ENCODE measurements at places on chromosomes 7 and 10.

- DNase-seq: no peak
Measured at GRCh38 chr10:74314166-74314565, 163.1 kb downstream of the ADK start.

DNA sequence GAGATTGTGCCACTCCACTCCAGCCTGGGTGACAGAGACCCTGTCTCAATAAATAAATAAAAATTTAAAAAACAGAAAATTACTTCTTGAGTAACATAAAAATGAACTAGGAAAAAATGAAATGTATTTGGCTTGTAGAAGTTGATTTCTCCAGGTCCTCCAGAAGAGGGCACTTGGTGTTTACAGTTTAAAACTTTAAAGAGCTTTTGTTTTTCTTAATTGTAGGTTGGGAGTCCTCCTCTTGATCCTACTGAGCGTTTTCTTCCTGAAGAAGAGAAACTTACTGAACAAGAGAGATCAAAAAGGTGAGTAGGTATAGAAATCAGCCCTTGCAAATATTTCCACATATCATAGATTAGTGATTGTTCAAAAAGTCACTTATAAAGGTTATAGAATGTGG, 16.2 kb downstream of the KIFBP start:
- peak; percentile 48 for DNase-seq

GRCh38 chr10:79209831-79210230, 137.4 kb upstream of the PPIF start:
- no peak for DNase-seq

DNA sequence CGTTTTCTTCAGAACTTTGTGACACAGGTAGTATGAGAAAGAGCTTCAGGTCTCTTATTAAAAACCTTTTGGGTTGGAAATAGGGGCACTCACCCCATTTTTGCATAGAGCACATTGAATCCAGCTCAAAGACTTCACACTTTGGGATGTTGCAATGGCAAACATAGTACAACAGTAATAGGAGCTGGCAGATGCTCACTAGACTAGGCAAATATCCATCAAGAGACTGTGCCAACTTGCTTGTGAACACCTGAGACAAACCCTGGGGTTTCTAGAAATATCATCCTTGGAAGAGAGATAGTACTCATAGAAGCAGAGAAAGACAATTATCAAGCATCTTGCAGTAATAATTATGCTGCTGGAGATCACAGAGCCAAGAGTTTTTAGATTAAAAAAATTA, 280.0 kb downstream of the CACNA2D1 start:
- DNase-seq: no peak

- no peak for DNase-seq
Measured at GRCh38 chr10:72593963-72594362, 31.9 kb downstream of the MICU1 start.

DNA sequence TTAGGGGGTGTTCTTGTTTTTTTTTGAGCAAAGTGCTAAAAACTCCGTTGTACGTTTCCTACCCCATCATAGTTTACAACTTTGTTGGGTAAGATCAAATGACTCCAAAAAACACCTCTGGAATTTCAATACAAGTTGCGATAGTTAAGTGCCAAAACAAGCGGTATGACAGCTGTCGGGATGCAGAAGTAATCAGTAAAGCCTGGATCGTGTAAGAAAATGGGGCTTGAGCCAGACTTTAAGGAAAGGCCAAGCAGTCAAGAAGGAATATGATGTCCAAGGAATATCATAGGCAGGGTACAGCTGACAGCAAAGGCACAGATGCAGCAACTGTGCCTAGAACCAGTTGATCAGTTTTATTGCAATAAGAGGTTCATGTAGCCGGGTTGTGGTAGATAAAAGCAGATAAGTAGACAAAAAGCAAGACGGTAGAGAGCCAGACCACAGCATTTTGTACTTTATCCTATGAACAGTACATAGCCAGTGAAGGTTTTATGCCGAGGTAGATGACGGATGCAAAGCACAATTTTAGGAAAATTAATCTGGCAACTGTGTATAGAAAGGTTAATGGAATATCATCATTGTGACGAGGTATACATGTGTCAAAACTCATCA, 45.5 kb downstream of the UBE2H start:
- no peak for DNase-seq

- DNase-seq: no peak
Measured at GRCh38 chr10:123413353-123413752, 252.8 kb upstream of the GPR26 start.

GRCh38 chr7:154424350-154424749, 372.2 kb downstream of the DPP6 start:
- DNase-seq: no peak

GRCh38 chr7:4833691-4834600, 27.9 kb downstream of the PAPOLB start:
- no peak for DNase-seq

- no peak for DNase-seq
Measured at GRCh38 chr10:71301371-71301916, 17.6 kb upstream of the SLC29A3 start.

DNA sequence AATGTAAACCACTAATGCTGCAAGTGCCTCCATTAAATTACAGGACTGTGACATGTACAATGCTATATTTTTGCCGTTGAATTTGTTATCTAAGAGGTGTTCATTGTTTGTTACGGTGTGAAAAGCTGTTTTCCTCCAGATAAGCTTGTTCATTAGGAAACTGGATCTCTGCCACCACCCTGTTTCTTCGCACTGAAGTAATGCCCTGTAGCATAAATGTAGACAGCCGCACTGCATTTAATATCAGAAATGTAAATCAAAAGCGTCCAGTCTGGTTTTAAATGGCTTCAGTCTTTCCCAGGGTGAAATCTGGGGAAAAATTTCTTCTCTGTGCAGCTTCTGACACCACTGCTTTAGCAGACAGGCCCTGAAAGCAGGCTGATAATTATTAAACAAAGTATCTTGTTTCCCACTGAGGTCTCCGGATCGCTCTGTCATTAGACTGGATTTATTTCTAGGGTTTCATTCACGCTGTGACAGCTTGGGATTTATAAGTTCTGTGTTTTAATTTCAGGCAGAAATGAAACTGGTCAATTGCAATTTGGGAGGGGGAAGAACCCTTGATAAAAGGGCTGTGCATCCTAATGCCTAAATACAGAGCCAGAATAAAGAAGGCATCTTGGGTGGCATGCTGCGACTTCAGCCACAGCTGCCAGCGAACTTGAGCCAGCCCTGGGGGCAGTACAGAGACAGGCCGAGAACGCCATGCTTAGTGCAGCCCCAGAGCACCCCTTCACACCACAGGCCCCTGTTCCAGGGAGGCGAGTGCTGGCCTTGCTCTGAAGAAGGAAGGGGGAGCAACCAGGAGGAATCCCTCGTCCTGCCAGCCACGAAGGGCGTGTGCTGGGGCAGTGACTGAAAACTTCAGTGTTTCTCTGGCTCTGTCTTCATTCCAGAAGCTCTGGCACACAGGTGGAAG, 547.7 kb upstream of the GALNT17 start:
- DNase-seq: no peak

DNA sequence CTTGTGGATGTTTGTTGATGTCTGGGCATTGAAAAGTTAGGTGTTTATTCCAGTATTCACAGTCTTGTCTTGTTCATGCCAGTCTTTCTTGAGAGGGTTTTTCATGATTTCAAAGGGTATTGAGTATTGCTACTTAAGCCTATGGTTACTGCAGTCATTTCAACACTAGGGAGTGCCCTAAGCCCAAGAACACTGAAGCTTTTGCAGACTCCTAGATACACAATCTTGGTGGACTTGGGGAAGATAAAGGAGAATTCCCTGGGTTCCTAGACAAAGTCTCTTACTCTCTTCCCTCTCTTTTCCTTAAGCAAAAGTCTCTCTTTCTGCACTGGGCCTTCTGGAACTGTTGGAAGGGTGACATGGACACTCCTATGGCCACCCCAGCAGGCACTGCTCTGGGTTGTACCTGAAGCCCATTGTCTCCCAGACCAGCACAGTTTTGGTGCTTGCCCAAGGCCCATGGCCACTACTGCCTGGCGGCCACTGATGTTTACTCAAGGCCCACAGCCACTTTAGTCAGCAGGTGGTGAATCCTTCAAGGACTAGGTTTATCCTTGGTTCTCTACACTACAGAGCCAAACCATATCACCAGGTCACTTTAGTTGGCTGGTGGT, 24.9 kb downstream of the SAMD9 start:
- DNase-seq: peak; percentile 34

GRCh38 chr10:119769886-119770285, 44.0 kb downstream of the INPP5F start:
- DNase-seq: no peak

GRCh38 chr7:51304729-51305128, 11.9 kb downstream of the COBL start:
- DNase-seq: no peak

- no peak for DNase-seq
Measured at GRCh38 chr7:126163647-126164046, 1089.1 kb downstream of the GRM8 start.

DNA sequence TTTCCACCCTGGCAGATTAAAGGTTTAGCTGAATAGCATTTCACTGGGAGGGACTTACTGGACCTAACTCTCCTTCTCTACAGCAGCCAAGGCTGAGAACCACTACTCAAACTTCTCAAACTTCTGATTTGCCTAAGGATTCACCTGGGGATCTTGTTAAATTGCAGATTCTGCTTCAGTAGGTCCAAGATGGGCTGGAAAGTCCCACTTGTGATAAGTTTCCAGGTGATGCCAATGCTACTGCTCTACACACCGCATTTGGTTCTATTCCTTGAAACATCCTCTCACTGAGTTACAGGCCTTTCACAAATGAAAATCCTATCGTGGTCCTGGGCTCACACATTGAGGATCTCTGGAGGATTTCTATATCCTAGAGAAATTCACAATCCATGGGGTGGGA, 147.9 kb downstream of the CHCHD3 start:
- DNase-seq: no peak

DNA sequence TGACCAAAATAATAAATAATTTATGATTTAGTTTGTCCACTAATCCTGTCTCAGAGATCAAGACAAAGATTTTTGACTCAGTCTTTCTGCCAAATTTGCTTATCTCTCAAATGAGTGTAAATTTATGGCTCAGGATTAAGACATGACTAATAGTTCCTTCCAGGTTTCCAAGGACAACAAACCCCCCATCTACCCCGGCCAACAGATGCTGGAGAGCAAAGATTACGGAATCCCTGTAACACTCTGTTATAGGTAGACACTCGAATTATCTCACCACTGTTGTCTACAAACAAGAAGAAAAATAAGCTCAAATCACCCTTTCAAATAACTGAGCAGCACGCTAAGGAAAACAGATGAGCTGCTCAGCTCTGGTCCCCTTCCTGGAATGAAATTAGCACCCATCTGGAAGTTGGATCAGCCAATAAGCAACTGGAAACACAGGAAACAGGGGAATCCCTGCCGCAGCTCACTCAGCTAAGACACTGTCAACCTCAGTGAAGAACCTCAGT, 56.8 kb upstream of the SVIL start:
- DNase-seq: no peak

DNA sequence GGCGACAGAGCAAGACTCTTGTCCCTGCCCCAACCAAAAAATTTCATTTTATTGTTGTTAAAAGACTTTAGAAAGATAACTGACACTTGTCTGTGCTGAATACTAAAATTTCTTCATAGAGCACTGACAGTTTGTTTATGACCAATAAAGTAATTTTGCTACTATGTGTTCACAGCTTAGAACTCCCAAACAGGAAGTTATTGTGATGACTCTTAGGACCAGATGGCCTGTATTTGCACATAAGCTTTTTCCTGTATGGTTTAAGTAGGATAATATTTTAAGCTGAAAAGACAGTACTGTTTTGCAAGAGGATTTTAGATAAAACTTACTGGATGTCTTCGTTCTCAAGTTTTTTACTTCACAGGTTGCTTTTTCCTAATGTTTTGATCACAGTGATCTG, 80.7 kb downstream of the MMRN2 start:
- no peak for DNase-seq

- no peak for DNase-seq
Measured at GRCh38 chr10:50369931-50370330, 118.6 kb upstream of the ASAH2 start.

Data from erythroblast (primary cell).